GM12878 (cell line): ENCODE measurements at places on chromosomes 16 and 17.

DNA sequence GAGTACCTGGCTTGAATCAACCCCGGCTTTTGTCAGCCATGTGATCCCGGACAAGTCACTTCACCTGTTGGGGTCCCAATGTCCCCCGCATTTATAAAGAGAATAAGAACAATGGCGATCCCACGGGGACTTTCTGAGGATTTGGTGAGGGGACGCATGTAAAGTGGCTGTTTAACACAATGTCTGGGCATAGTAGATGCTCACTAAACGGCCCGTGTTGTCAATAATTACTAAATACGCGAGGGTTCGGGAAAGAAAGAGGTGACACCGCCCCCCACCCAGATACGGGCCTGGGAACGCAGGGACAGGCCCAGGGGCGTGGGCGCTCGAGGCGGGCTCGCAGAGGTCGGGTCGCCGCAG lies 1.8 kb downstream of the SYNGR3 start:
- no peak for DNase-seq
- H3K36me3 ChIP-seq: peaks cover 2% of the 10 kb centered on the region
- no peaks in the 10 kb centered on the region for H3K27me3 ChIP-seq
- peak overlapping the region; percentile 65; the same call in 1 of the 2 replicates for H3K4me3 ChIP-seq
- peaks cover 26% of the 10 kb centered on the region for H3K4me1 ChIP-seq

DNA sequence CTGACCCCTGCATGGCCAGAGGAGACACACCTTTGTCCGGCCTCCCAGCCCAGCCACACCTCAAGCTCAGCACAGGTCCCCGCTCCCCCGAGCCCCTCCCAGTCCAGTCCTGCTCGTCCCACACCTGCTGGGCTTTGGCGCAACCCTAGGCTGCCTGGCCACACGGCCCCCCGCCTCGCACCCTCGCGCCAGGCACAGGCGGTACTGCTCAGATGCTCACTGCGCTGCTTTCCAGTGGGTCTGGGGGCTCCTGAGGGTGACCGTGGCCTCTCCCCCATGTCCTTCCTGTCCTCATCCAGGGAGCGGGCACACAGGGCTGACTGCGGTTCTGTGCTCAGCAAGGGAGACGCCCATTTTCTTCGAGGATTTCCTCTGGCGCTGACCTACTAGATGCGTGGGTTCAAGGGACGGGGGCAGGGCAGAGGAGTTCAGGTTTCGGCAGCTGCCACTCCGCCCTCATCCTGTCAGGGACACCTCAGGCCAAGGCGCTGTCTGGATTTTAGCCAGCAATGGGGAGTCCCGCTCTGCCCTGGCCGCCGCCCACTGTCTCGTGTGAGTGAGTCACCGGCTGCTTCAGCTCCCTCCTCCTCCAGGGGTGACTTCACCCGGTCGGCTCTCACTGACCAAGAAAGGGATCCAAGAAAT lies 118.0 kb upstream of the ZNF469 start:
- peak; percentile 51 for DNase-seq
- H3K4me1 ChIP-seq: peaks cover 5% of the 10 kb centered on the region; the same call in 1 of the 2 replicates
- H3K27ac ChIP-seq: no peak overlapping the region
- no peaks in the 10 kb centered on the region for H3K27me3 ChIP-seq
- H3K4me3 ChIP-seq: no peak overlapping the region
- no peaks in the 10 kb centered on the region for H3K36me3 ChIP-seq

DNA sequence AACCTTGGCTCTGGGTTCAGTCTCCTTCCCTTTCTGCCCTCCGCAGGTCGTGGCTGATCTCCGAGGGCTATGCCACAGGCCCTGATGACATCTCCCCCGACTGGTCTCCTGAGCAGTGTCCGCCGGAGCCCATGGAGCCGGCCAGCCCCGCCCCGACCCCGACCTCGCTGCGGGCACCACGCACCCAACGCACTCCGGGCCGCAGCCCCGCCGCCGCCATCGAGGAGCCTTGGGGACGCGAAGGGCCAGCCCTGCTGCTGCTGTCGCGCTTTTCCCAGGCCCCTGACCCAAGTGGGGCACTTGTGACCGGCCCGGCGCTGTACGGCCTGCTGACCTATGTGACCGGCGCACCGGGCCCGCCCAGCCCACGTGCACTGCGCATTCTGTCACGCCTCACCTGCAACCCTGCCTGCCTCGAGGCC lies 5.1 kb downstream of the ARMC5 start:
- DNase-seq: no peak
- no peak overlapping the region for H3K4me3 ChIP-seq
- no peaks in the 10 kb centered on the region for H3K27me3 ChIP-seq
- H3K4me1 ChIP-seq: peaks cover 4% of the 10 kb centered on the region; the same call in 1 of the 2 replicates
- no peak overlapping the region for H3K27ac ChIP-seq
- peaks cover 20% of the 10 kb centered on the region for H3K36me3 ChIP-seq

GRCh38 chr16:78522327-78522726 lies 422.9 kb downstream of the WWOX start:
- H3K4me1 ChIP-seq: no peaks in the 10 kb centered on the region
- no peak overlapping the region for H3K4me3 ChIP-seq
- H3K36me3 ChIP-seq: no peaks in the 10 kb centered on the region
- no peaks in the 10 kb centered on the region for H3K27me3 ChIP-seq
- H3K27ac ChIP-seq: no peak overlapping the region

DNA sequence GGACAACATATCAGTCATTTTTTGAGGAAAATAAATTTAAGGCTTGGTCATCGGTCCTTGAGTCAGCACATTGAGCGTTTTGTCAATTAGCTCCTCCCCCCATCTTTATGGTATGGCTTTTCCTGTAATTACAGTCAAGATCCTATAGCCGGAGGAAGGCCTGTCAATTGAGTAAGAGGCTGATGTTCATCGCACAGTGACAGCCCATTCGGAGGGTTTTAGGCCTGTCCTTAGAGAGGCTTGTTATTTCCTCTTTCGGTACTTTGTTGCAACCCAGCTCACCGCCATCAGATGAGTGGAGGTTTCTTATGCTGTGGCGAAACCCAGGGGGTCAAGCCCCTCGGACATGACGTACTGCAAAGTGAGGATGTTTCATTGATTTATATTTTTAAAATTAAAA lies 395.2 kb downstream of the WWOX start:
- no peaks in the 10 kb centered on the region for H3K27me3 ChIP-seq
- H3K36me3 ChIP-seq: no peaks in the 10 kb centered on the region

DNA sequence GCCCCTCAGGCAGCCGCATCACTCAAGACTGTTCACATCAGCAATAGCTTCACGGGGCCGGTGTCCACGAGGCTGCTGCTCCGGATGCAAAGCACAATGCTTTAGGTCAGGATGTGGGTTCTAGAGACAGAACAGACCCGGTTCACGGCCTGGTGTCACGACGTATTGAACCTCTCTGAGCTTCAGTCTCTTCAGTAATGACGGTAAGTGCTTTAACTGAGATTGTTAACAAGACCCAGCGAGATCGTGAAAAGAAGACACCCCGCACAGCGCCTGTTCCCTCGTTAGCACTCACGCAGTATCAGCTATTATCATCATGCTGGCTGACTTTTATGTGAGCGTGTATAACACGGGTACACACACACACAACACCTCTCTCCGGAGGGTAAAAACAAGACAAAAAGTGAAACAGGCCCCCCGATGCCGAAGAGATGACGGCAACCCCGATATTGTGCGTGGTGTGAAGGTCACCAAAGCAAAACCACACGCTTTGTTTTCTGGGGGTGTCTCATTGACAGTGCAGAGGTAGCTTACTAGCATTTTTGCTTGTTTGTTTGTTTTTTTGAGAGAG lies 21.4 kb upstream of the ABR start:
- no peak for DNase-seq
- H3K4me3 ChIP-seq: peak overlapping the region; percentile 38; the same call in 1 of the 2 replicates
- peak overlapping the region; percentile 77 for H3K27ac ChIP-seq
- peaks cover 67% of the 10 kb centered on the region for H3K4me1 ChIP-seq
- H3K36me3 ChIP-seq: no peaks in the 10 kb centered on the region
